ENCODE measurements at places on chromosomes 5 and 9. TPM values are rescaled to one million over a fixed set of nuclear protein-coding genes. Genes with fewer than 3 reads are reported as not detected.

DNA sequence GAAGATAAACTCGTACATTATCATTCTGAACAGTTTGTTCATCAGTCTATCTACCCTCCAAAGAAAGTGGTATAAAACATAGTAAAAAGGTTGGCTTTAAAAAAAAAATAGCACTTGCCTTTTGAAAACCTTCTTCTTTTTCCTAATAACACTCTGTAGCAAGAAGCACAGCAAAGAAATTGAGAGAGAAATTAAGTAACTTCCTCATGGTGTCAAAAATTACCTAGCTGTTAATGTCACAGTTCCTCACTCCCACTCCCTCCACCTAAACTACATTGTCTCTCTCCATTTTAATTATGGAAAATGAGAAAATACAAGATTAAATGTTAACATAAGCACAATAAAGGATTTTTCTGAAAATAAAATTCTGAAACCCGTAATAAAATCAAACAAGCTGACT is 72.2 kb downstream of the CERT1 start:
- DNase-seq: no peak

DNA sequence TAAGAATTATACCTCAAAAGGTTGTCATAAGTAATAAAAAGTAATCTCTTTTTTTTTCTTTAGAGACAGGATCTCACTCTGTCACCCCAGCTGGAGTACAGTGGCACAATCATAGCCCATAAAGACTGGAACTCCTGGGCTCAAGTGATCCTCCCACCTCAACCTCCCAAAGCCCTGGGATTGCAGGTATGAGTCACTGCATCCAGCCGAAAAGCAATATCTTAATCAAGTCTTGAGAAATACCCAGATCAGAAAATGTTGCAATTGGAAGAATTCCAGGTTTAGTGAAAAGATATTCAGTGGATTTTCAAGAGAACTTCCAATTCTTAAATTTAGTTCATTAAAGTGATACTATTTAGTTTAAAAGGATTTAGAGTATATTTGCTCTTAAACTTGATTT is 40.9 kb upstream of the IDNK start:
- DNase-seq: no peak

DNA sequence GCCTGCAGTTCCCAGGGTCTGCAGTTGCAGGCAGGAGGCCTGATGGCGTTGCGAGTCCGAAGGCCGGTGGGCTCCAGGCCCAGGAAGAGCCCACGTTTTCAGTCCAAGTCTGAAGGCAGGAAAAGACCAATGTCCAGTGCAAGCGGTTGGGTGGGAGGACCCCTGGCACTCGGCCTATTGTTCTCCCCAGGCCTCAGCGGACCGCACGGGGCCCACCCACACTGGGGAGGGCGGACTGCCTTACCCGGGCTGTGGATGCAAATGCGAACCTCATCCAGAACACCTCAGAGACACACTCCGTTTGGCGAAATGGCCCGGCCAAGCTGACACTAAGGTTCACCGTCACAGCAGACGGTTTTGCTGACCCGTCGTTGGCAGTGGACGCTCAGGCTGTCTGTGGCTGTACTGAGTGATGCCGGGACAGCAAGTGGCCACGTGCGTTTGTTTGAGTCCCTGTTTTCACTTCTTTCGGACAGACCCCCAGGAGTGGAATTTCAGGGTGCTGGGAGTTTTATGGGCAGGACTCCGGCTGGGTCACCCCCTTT is 10.2 kb upstream of the SEC16A start:
- no peak for DNase-seq

GRCh38 chr9:438066-438465 is 223.4 kb downstream of the DOCK8 start:
- DNase-seq: no peak

- DNase-seq: no peak
Observed at GRCh38 chr5:117435203-117435602, 860.6 kb upstream of the SEMA6A start.

DNA sequence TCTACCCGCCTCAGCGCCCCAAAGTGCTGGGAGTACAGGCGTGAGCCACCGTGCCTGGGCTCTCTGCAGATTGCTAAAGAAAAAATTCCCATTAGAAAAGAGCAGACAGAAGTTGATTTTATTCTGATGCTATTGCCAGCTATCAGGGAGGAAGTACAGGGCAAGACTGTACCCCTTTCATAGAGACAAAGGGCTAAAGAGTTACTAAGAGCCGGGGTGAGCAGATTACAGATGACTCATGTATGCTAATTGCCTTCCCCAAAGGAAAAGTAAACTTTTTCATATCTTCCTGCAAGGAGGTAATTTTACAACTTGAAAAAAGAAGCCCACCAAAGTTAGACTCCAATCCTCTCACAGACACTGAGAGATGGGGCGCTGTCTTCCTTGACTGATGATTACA is 42.3 kb upstream of the MCTP1 start:
- DNase-seq: no peak

- DNase-seq: no peak
Observed at GRCh38 chr5:137741-138140, 45.8 kb downstream of the PLEKHG4B start.

DNA sequence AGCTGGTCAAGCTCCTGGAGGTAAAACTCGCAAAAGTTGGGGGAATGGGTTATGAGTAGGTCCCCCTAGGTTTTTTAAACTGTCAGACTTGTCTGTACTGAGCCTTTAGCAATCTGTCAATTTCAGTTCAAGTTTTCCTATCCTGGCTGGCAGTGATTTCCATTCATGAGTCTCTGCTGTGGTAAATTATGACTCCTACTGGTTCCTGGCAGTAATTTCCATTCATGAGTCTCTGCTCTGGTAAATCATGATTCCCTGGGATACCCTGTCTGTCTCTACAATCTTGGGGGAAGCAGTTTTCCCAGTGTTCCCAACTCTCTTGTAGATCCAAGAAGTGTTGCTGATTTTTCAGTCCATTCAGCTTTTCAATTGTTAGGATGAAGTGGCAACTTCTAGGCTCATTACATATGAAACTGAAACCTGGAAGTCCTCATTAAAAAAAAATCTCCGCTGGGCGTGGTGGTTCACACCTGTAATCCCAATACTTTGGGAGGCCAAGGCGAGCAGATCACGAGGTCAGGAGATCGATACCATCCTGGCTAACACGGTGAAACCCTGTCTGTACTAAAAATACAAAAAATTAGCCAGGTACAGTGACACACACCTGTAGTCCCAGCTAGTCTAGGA is 91.3 kb upstream of the GPBP1 start:
- DNase-seq: no peak

GRCh38 chr9:124206391-124206790 is 51.4 kb upstream of the NEK6 start:
- DNase-seq: no peak

- DNase-seq: no peak
Observed at GRCh38 chr9:77277719-77278118, 100.4 kb downstream of the VPS13A start.

DNA sequence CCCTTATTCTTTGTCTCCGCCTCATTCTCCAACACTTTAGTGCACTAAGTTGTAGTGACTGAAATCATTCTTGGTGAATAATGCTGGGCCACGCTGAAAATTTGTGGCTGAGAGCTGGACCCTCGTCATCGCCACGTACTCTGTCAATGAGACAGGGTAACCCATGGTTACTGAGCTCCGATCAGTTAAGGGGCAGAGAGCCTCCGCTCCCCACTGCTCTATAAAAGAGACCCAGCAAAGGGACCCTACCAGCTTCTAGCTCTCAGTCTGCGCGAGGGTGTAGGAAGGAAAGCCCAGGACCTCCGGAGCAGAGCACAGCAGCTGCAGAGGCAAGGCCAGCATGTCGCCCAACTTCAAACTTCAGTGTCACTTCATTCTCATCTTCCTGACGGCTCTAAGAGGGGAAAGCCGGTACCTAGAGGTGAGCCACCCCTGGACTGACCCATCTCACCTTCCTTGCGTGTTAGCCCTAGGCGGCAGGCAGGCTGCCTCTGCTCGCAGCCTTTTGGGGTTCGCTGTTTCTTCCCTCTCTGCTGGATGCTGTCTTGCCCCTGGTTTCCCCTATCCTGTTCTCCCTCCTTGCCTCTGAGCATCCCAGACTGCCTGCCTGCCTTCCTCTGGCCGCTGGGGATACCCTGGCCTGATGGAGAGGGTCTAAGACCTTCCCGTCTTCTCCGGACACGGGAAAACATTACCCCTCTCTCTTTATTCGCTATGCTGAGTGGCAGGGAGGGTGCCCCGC is at the start of gene CRHBP:
Gene CRHBP, plus strand, starts transcription at position 251 of the 742 bp plus-strand sequence. Its CDS starts 90 bp downstream, at position 341.
- DNase-seq: no peak

- no peak for DNase-seq
Observed at GRCh38 chr9:136140046-136140445, 21.4 kb upstream of the TMEM250 start.

- no peak for DNase-seq
Observed at GRCh38 chr5:90549729-90550275, 8.8 kb upstream of the ADGRV1 start.

DNA sequence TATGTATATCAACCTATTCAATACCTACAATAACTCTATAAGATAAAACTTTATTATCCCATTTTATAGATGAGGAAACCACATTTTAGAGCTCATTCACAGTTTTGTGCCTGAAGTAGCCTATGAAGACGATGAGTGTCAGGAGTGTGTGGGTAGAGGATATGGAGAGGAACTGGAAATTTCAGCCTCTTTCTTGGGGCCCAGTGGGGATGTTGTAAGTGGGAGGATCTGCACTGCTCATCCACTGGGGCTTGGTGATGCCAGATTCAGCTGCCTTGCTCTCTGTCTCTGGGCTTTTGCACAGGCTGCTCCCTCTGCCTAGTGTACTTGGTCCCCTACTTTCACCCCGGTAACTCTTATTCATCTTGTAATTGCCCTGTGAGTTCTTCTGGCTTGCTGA is 194.7 kb downstream of the SREK1 start:
- DNase-seq: no peak

The GFRA3 gene
- not detected for total RNA-seq

The PCDHGC5 gene
- not detected for total RNA-seq

The GAS1 gene
- 0.82 TPM for total RNA-seq

The ISOC1 gene
- 9.2 TPM for total RNA-seq

The OLFM1 gene
- total RNA-seq: not detected

The PLAC8L1 gene
- 1.4 TPM for total RNA-seq

The MLANA gene
- not detected for total RNA-seq

The PDGFRB gene
- total RNA-seq: 3.6 TPM

The GRIA1 gene
- total RNA-seq: not detected

The ADAMTSL1 gene
- not detected for total RNA-seq

The TAL2 gene
- total RNA-seq: not detected

The CATSPER3 gene
- total RNA-seq: 0.93 TPM

Data from T-cell (primary cell).